ENCODE measurements at places on chromosomes 4 and X. TPM values are rescaled to one million over a fixed set of nuclear protein-coding genes. Genes with fewer than 3 reads are reported as not detected.

DNA sequence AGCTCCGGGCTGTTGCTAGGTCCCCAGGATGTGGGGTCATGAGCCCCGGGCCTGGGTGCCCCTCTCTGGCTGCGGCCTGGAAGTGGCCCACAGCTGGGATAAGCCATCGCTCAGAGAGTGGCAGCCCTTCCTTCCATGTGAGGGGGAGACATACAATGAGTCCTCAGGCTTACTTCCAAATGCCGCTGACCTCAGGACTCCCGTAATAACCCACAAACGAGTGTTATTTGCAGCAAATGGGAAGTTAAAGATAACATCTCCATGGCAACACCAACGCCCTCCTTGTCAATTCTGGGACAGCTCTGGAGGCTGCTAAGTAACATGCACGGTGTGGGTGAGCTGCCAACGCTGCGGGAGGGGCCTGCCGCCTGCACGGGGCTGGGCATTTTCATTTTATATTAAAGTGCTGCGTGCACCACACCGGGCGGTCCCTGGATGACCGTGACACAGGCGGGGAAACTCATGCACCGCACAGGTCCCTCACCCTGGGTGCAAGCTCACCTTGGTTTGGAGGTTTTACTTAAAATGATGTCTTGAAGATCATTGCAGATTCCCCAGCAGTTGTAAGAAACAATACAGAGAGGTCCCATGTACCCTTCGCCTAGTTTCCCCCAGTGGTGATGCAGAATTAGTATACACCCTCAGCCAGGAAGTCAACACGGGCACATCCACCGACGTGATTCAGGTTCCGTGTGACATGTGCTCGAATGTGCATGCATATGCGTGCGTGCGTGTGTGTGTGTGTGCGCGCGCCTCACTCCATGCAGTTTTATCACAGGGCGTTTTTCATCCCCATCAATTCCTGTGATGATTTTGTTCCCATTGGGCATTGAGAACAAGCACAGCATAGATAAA is 79.4 kb downstream of the ABLIM2 start:
- DNase-seq = peak; percentile 64

The PTPN13 gene
- total RNA-seq = 5.9 TPM

The IQCM gene
- 0.21 TPM for total RNA-seq

GRCh38 chr4:124726269-124726668 is 13.7 kb upstream of the ANKRD50 start:
- DNase-seq = no peak

GRCh38 chr4:85979276-85979675 is 380.6 kb downstream of the MAPK10 start:
- no peak for DNase-seq

The ADH1A gene
- not detected for total RNA-seq

The MAGEA6 gene
- total RNA-seq = 78.3 TPM

GRCh38 chrX:153917869-153918268 is 8.2 kb downstream of the ARHGAP4 start:
- DNase-seq = no peak

The CLDN22 gene
- total RNA-seq = not detected

DNA sequence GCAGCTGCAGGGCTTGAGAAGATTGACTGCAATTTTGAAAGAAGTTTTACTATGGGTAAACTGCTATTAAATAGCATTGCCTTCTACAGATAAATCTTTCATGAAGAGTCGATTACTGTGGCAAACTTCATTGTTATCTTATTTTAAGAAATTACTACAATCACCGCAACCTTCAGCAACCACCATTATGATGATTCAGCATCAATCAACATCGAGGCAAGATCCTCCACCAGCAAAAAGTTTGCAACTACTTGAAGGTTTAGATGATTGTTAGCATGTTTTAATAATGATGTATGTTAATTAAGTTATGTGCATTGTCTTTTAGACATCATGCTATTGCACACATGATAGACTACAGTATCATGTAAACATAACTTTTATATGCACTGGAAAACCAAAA is 1511.0 kb downstream of the FSTL5 start:
- DNase-seq = no peak

The NDUFC1 gene
- 66.0 TPM for total RNA-seq

The NAT8L gene
- total RNA-seq = 4.8 TPM

- no peak for DNase-seq
Measured at GRCh38 chr4:71524756-71525155, 185.9 kb downstream of the SLC4A4 start.

DNA sequence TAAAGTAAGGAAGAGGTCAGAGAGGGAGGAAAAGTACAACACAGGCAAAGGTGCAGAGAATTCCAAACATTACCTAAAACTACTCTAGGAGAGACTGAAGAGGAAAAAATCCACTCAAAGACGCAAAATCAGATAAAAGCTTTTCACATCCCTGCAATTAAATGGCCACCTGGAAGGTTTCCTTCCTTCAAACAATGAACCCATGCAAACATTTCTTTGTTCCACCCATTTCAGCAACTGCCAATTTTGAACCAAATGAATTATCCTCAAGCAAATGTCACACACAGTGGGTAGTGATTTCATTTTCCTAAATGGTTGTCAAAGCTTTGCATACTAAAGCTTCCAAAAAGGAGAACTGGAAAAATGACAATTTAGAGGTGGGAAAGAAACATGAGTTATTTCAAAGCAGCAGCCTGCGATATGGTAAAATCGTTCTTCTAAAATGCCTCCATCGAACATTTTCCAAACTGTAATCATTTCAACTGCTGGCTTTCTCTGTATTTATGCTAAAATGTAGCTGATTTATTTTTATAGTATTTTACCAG is 45.0 kb downstream of the APBB2 start:
- no peak for DNase-seq

DNA sequence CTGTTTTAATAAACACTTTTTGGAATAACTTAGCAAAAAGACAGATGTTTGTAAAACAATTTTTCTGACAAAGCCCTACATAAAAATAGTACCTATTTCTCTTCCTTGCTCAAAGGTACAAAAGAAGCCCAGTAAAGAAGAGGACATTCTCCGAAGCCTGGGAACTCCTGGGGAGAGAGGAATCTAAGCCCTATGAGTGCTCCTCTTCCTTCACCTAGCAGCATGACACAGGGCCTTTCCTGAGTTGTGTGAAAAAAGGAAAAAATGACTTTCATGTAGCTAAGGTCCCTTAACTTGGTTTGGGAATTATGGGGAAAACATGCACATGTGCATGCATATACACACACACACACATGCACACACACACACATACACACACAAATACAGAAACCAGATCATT is 586.9 kb downstream of the TMA16 start:
- no peak for DNase-seq

The KLHL5 gene
- 68.5 TPM for total RNA-seq

GRCh38 chr4:95095348-95095974 is 337.7 kb downstream of the BMPR1B start:
- DNase-seq = peak; percentile 18

DNA sequence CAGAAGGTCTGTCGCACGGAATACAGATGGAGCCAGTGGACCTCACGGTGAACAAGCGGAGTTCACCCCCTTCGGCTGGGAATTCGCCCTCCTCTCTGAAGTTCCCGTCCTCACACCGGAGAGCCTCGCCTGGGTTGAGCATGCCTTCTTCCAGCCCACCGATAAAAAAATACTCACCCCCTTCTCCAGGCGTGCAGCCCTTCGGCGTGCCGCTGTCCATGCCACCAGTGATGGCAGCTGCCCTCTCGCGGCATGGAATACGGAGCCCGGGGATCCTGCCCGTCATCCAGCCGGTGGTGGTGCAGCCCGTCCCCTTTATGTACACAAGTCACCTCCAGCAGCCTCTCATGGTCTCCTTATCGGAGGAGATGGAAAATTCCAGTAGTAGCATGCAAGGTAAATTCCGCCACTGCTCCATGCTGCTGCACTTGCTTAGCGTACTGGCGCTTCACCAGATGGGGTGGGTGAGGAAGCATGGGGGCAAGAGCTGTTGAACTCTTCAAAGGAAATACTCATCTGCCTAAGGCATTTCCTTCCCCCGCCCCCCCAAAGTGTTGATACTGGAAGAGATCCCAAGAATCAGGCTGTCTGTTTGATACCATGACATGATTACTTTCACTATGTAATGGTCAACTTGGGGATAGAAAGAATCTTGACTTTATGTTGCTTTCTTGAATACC is 24.8 kb downstream of the KLF3 start:
- DNase-seq = no peak

- no peak for DNase-seq
Measured at GRCh38 chr4:86357608-86358007, 2.2 kb downstream of the MAPK10 start.

The ARHGAP36 gene
- total RNA-seq = not detected

DNA sequence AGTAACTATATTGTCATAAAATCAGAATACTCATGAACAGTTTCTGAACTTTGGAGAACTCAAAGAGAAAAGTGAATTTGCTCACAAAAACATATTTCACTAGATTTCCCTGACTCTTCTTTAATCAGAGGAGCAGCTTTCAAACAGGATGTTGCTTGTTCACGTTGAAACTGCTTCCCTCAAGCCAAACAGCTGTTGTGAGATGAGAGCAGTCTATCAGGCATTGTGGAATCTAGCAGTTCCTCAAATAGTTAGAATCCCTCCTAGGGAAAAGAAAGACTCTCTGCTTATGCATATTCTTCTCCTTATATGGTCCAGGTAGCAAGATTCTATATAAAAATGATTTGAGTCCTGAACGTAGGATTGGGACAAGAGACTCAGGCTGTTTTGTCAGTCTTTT is 1012.1 kb downstream of the FAM133A start:
- DNase-seq = no peak

The SLC4A4 gene
- not detected for total RNA-seq

The GAGE12E gene
- not detected for total RNA-seq
